Stimulated activated CD8-positive, alpha-beta memory T cell treated with anti-CD3 and anti-CD28 coated beads, Interleukin-12 subunit alpha, Interleukin-12 subunit beta, amount 100 ng/mL, for 4 hours (primary cell): ENCODE measurements at places on chromosomes 16 and 17.

DNA sequence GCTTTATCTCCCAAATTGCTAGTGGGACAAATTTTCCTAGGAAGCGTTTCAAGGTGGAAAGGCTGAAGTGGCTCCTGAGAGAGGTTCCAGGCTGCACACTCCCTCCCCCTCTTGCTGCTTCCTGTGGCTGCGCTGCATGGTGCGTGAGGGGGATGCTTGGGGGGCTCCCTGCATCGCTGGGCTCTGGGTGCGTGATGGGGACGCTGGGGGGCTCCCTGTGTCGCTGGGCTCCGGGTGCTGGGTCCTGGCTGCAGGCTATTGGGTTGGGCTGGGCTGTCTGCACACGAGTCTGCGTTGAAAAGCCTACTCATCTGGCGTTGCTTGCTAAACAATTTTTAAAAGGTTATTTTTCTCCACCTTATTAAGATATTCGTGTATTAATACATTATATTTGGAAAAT, 30.1 kb downstream of the NDEL1 start:
- DNase-seq, result no peak

GRCh38 chr17:17206124-17206912, at the start of gene PLD6:
TSS of gene PLD6 (minus strand) at chr17:17206333. CDS start at chr17:17206286, 47 bp downstream.
- peak; percentile 87 for DNase-seq

DNA sequence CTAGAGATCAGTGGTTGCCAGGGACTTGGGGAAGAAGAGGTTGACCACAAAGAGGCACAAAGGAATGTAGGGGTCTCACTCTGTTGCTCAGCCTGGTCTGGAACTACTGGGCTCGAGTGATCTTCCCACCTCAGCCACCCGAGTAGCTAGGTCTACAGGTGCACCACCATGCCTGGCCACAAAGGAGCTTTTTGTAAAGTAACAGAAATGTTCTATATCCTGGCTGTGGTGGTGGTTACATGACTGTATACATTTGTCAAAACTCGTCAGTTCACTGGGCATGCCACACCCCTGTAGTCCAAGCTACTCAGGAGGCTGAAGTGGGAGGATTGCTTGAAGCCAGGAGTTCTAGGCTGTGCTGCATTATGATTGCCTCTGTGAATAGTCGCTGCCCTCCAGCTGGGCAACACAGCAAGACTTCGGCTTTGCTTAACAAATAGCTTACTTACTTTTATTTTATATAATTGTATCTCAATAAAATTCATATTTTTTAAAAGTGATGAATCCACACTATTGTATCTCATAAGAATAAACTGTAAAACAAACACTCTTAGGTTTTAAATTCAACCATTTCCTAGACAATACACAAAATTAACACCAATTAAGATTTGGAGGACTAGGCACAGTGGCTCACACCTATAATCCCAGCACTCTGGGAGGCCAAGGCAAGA, 5.0 kb downstream of the SKA2 start:
- no peak for DNase-seq

DNA sequence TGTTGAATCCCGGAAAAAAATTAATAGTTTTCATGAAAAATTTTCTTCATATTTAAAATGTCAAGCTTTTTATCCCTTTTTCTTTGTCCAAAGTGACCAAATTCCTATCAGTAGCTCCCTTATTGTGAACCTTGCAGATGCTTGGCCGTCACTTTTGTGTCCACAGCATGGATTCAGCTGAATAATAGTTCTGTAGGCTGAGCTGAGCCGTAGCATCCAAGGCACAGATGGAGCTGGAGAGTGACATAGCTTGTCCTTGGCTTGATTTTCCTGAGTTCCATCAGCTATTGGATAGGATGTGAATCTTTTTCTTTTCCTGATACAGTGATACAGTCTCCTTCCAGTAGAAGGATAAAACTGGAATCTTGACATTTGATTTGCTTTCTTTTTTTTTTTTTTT, 3.6 kb downstream of the NUP85 start:
- DNase-seq, result no peak

DNA sequence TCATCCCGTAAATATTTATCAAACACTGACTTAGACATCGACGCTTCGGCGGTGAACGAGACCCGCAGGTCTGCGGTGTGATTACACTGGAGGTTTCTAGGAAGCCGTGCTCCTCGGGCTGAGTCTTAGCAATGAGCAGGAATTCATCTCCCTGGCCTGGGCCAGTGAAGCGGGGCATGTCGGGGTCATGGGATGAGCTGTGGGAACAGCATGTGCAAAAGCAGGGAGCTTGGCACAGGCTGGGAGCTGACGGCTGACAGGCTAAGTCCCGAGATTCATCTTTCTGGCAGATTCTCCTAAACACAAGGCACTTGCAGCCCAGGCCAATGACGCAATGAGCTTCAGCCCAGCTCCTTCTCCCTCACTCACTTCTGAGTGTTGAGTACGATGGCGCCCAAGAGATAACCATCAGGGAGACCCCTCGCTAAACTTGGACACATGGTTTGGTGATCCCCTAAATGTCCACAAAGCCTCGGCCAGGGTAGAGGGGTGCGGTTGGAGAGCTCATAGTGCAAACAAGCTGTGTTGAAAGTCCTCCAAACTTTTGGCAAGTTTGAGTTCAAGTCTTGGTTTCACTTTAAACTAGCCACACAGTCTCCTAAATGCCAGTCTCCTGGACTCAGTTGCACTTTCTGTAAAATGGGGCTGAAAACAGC, 12.8 kb downstream of the CRISPLD2 start:
- DNase-seq, result no peak
